ENCODE measurements at places on chromosomes 2 and 18.

DNA sequence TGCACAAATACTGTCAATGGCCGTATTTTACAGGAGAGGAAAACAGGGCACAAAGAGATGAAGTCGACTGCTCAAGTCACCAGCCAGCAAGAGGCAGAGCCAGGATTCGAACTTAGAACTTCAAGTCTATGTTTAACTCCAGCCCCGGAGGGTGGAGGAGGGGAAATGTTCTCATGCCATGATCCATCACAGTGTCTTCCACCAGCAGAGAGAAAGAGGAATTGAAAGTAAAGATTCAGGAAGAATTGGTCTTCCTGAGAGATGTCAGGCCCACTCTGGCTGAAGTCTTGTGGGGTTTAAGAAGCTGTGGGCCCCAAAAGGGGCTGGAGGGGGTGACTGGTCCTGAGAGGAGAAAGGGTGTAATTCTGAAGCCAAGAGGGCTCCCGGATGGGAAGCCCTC, 260.0 kb downstream of the TNS1 start:
- DNase-seq, result no peak

DNA sequence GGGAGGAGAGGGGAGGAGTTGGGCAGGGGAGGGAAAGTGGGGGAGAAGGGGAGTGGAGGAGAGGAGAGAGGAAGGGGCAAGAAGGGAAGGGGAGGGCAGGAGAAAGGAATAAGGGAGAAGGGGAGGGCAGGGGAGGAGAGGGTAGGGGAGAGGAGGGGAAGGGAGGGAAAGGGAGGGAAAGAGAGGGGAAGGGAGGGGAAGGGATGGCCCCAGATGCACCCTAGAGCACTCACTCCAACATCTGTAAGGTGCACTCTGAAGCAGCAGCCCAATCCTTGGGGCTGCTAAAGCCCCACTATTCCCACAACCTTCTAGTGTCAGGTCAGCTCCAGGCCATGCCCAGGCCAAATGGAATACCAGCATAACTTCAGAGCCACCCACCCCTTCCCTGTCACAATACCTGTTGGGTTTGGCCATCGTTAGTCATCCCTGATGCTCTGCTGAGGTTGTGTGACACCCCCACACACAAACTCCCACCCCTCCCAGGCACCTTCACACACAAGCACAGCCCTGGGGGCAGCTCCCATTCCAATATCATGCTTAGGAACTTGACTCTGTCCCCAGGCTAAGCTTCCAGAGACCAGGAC, 55.7 kb upstream of the PKDCC start:
- DNase-seq, result no peak

- no peak for DNase-seq
These were observed 21.1 kb upstream of the GALNT5 start for GRCh38 chr2:157236404-157236803.

DNA sequence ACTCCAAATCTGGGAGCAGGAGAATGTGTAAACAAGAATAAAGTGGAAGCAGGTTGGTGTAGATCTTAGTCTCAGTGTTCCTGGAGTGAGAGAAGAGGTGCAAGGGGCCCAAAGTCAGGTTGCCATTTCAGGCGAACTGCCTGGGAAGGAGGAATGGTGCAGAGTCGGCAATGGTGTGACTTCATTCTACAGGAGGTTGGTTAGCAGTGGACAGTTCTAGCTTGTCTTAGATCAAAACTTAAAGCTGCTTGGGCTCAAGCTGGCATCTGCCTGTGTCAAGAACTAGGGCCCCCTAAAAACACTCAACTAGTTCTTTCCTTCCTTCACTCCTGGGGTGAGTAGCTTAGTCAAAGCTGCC, 3.5 kb downstream of the STK16 start:
- no peak for DNase-seq

GRCh38 chr2:167187049-167187727, 298.9 kb downstream of the XIRP2 start:
- DNase-seq, result no peak

DNA sequence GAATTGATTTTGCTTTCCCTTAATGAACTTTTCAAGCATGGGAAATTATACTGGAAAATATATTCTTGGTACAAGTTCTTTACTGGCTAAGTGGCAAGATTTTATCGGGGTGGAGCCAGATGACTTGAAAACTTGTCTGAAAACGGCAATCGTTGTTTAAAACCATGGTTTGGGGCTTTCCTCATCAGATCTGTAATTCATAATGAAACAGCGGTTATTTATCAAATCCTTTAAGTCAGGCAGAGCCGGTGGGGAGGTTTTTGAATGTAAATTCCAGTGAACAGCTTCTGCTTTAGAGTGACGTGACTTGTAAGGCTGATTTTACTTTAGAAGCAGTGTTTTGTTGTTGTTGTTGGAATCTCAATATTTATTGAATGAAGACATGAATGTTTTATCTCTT, 2.6 kb downstream of the SEC11C start:
- DNase-seq, result no peak

- DNase-seq, result no peak
These were observed 1322.0 kb upstream of the CELF4 start for GRCh38 chr18:38887671-38888020.

- DNase-seq, result no peak
These were observed 2.2 kb downstream of the NEDD4L start for GRCh38 chr18:58046093-58046793.

GRCh38 chr18:24915547-24915946, 436.4 kb downstream of the ZNF521 start:
- no peak for DNase-seq

DNA sequence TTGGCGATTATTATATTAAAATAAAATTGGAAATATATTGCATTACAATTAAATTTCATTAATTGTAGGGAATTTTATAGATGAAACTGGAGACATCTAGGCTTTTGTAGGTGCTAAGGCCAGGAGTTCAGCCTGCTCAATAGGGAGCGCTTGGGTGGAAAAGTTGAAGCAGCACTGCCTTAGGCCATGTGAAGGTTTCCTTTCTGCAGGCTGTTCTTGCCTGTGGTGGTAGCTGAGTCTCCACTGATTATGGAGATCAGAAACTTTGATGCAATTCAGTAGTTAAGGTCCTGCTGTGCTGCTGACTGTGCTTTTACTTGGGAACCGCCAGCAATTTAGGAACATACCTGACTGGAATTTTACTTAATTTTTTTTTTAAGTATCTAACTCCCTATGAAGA, 179.9 kb upstream of the BOD1L2 start:
- DNase-seq, result no peak

GRCh38 chr2:17544256-17544655, 3.8 kb downstream of the VSNL1 start:
- no peak for DNase-seq

GRCh38 chr2:207473931-207474235, 55.9 kb upstream of the CREB1 start:
- no peak for DNase-seq

DNA sequence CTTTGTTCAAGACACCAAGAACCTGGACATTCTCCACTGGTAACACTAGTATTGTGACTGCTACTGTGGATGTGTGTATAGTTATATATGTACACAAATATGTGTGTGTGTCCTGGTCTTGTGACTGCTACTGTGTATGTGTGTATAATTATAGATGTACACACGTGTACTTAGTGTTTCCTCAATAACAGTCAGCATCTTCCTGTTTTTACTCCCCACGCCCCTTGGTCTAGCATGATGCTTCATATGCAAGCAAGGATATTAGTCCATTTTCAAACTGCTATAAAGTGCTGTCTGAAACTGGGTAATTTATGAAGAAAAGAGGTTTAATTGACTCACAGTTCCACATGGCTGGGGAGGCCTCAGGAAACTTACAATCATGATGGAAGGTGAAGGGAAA, 802.7 kb downstream of the RNF144A start:
- no peak for DNase-seq

All from urothelium cell line (cell line).